ENCODE measurements at places on chromosomes 1 and 21.
A peak's percentile ranks its signal among the peaks of the same experiment; 100 is the strongest.

DNA sequence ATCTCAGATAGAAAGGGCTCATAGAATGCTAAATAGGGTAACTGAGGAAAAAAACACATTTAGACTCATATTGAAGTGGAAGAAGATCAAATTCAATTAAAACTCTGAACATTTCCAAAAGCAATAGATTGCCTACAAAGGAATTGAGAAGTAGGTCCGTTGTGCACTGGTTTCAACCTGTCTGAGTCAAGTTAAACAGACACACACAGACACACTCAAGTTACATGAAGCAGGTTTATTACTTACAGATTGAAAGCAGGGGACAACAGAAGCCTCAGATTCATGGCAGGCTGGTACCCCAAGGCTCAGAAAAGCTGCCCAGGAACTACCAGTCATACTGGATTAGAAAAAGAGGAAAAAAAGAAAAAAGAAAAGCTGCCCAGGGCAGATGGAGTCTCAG is 20.7 kb upstream of the S100A2 start:
- DNase-seq, result no peak

- no peak for DNase-seq
Observed at GRCh38 chr1:228358039-228358763, 48.4 kb downstream of the TRIM11 start.

- DNase-seq, result no peak
Observed at GRCh38 chr1:92484472-92485380, 2.0 kb downstream of the GFI1 start.

DNA sequence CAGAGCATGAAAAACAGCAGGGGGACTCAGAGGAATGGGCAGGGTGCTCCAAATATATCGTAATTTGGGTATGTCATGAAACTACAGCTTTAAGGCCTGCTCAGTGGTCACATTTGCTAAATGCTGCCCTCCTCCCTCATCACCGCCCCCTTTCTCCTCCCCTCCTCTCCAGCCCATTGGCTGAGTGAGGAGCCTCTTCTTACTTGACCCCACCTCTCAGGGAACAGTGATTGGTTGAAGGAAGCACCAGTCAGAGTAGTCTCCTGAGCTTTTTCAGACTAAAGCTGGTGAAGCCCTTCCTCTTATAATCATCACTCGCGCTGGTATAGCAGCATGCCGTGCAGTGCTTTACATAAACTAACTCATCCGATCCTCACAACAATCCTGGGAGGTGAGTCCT is 10.0 kb upstream of the TTC39A start:
- no peak for DNase-seq

GRCh38 chr1:187715483-187715882 is 886.7 kb downstream of the PLA2G4A start:
- DNase-seq, result no peak

GRCh38 chr1:99560207-99561040 is 85.5 kb upstream of the PALMD start:
- no peak for DNase-seq

- DNase-seq, result peak; percentile 49
Observed at GRCh38 chr1:218527737-218528136, 182.6 kb downstream of the TGFB2 start.

- no peak for DNase-seq
Observed at GRCh38 chr1:119045096-119045746, 57.1 kb upstream of the TBX15 start.

DNA sequence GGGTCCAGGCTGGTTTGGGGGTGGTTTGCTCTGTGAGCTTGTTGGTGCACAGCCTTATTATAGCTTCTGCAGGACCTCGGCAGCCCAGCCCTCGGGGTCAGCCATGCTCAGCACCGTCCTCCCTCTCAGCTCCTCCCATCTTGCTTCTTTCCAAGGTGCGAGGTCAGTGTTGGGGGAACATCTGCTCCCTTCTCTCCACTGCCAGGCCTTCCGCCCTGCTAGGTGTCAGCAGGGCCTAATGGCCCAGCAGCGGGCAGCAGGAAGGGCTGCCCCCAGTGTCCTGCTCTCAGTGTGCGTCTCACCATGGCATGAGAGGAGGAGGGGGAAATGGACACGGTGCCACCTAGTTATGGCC is 36.5 kb upstream of the LRRC3 start:
- no peak for DNase-seq

DNA sequence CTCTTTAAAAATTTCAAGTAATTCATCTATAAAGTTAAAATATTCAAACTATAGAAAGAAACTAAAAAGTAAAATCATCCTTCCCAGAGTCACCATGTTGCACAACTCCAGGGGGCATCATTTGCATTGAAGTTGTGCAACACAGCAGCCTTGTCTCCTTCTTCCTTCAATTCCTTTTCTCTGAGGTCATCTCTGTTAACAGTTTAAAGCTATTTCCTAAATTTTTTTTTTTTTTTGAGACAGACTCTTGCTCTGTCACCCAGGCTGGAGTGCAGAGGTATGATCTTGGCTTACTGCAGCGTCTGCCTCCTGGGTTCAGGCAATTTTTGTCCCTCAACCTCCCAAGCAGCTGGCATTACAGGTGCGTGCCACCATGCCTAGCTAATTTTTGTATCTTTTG is 7.1 kb downstream of the RHBG start:
- no peak for DNase-seq

DNA sequence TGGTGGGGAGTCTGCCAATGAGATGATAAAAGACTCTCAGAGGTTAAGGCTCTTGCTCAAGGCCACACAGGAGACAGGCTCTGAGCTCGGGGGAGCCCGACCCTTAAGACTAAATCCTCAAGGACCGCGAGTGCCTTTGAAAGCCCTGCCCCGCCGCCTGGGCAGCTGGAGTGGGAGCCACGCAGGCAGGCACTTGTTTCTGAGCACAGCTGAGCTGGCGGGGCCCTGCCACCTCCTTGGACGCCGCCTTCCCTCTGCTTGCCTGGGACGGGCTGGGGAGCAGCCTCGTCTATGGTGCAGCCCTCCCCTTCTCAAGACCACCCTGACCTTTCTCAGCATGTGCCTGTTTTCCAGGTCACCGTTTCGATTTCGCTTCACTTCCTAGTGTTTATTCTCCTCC is 169.3 kb downstream of the CAMTA1 start:
- DNase-seq, result no peak

DNA sequence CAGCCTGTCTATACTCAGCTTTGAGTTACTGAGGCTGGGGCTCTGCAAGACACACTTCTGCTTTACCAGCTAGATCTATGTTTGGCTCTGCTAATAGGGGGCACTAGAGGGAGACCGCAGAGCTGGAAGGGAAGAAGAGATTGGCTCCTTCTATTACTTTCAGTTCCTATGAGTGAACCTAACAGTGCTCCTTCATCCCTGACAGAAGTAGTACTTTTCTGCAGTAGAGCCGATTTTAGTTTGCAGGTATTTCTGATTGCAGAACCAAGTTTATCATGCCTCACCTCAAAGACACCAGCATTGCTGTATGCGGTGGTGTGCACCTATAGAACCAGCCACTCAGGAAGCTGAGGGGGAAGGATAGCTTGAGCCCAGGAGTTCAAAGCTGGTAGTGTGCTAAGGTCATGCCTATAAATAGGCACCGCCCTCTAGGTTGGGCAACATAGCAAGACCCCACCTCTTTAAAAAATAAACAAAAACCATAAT is 5.7 kb upstream of the ZDHHC18 start:
- DNase-seq, result no peak

GRCh38 chr1:226864311-226864710 is 6.1 kb upstream of the PSEN2 start:
- no peak for DNase-seq

DNA sequence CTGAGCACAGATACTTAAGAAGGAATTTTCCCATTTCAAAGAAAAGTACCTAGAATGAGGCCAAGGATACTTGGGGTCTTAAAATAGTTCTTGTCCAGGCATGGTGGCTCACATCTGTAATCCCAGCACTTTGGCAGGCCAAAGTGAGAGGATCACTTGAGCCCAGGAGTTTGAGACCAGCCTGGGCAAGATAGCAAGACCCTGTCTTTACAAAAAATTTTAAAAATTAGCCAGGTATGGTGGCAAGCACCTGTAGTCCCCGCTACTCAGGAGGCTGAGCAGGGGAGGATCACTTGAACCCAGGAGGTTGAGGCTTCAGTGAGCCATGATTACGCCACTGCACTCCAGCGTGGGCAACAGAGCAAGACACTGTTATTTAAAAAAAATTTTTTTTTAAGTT is 29.0 kb downstream of the NFYC start:
- no peak for DNase-seq

GRCh38 chr1:21573971-21574465 is 64.8 kb downstream of the ALPL start:
- DNase-seq, result peak; percentile 42

GRCh38 chr1:211639475-211640300 is 35.7 kb downstream of the NEK2 start:
- DNase-seq, result peak; percentile 84

DNA sequence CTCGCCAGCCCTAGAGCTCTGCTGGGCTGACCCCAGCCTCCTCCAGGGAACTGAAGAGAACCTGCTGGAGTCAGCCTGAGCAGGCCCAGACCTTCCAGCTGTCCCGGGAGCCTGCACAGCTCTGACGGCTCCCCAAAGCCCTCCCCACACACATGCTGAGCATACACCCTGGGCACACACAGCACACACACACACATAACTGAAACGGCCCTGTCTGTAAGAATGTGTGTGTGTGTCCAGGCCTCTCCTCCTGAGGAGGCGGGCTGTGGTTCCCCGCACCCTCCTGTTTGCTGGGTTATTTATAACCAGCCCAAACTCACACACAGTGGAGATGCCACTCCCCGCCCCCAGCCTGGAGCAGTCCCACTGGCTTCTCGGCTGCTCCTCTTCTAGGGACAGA is 20.2 kb downstream of the SDC3 start:
- DNase-seq, result peak; percentile 91
